ENCODE measurements at places on chromosomes 3 and 15.

DNA sequence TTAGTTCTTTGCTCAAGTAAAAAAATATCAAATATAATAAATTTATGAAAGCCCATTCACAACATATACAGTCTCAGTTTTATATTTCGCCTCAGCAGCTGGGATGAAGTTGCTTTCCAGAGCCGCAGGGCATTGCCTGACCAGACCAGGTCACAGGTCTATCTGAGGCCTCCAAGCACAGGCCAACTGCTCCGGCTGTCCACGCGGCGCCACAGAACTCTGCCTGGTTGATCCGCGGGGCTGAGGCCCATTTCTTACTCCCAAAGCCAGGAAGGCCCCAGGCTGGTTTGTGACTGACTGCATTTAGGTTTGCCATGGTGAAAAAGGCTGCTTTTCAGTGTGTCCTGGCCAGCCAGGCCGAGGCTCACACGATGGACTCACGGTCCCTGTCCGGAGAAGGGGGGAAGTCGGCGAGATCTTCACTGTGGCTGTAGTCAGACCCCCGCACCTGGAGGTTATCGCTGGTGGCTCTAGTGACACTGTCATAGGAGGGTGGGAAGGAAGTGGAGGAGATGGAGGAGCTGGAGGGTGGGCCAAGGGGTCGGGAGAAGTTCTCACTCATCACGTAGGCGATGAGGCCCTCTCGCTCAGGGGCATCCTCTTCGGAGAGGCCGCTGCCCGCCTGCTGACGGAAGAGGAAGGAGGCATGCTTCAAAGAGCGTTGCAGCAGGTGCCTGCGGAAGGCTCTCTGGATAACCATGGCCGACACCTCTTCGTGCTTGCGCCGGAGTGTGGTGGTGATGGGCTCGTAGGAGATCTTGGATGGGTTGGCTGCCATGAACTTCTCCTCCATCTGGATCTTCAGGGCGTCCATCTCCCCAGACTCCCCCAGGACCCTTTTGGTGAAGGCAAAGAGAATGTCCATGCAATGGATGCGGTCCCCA, 54.1 kb downstream of the EXOG start:
- no peak for DNase-seq

DNA sequence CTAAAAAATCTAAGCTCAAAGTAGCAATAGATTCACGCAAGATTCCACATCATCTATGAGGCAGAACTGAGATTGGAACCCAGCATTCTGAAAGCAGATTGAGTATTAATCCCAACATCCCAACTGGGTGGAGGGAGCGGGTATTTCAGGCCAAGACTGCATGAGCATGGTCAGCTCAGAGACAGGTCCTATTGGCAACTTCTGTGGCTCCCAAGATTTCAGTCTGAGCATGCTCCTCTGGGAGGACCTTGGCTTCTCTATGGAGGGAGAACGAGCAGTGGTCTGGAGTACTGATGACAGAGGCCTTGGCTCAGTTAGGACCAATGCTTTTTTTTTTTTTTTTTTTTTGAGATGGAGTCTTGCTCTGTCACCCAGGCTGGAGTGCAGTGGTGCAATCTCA, 4.0 kb upstream of the ITGA11 start:
- no peak for DNase-seq

DNA sequence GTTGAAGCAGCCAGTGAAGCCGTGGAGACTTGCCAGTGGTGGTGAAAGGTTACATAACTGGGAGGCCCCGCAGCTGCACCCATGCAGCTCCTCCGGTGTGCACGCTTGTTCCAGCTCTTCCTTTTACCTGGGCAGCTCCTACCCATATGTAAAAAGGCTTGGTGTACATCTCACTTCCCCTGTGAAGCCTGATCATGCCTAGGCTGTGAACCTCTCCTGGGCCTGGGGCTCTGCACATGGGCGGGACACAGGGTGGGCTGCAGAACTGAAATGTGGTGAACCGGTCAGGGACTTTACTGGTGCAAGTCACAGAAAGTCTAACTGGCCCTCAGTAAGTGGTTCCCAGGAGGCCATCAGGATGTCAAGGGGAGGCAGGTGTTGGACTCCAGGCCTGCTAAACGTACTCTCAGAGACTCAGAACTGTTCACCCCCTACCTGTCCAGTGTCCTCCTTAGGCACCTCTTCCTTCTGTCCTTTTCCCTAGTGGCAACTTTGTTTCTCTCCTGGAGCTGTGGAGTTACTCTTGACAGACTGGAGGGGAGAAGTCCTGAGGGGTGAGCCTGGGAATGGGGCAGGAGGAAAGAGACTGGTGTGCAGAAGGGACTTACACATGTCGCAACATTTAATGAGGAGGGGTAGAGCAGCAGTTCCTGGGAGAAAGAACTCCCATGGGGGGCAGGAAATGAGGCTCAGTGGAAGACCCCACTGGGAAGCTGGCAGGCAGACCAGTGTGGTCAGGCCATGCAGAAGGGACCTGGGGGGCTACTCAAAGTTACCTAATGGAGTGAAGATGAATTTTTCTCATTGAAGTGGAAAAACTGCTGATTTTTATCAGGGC, 148.1 kb downstream of the EEFSEC start:
- no peak for DNase-seq

DNA sequence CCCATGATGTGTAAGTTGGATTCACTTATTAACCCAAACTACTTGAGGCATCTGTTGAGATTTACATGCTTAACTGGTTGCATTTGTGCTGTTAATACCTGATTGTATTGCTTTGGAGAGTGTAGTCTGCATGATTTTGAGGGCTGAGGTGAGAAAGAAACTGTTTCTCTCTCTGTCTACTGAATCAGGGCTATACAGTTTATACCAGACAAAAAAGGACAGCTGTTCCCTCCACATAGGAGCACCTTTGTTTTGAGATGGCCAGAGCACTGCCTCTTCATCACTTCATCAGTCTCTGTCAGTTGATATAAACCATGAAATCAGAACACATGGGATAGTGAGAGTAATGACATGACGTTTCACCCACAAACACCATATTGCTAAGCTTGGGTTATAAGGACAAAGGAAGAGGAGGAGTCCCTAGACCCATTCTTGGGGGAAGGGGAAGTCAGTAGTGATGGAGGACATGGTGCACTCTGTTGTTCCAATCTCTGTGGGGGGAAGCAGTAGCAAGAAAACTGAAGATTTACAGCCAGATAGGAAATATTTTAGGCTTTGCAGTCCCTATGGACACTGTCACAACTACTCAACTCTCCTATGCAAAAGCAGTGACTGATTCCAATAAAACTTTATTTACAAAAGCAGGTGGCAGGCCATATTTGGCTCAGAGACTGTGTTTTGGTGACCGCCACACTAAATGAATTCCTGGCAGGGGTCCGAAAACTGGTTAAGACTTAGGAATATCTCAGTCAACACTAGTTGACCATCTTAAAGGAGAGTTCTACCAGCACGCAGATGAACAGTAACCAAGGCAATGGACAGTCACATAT, 123.9 kb upstream of the NR2E3 start:
- no peak for DNase-seq

- DNase-seq = no peak
These were observed 40.3 kb upstream of the ZPLD1 start for GRCh38 chr3:102394517-102394916.

All from GDM1 (cell line).